Mesenteric fat pad (tissue), 1 donor: ENCODE measurements at places on chromosomes 7 and 10. TPM values are rescaled to one million over a fixed set of nuclear protein-coding genes. Genes with fewer than 3 reads are reported as not detected.

The SORBS1 gene
- 854 TPM for total RNA-seq

The HSPB1 gene
- 813 TPM for total RNA-seq

The ABCB1 gene
- total RNA-seq = 3.2 TPM

The SCIN gene
- total RNA-seq = 3.9 TPM

DNA sequence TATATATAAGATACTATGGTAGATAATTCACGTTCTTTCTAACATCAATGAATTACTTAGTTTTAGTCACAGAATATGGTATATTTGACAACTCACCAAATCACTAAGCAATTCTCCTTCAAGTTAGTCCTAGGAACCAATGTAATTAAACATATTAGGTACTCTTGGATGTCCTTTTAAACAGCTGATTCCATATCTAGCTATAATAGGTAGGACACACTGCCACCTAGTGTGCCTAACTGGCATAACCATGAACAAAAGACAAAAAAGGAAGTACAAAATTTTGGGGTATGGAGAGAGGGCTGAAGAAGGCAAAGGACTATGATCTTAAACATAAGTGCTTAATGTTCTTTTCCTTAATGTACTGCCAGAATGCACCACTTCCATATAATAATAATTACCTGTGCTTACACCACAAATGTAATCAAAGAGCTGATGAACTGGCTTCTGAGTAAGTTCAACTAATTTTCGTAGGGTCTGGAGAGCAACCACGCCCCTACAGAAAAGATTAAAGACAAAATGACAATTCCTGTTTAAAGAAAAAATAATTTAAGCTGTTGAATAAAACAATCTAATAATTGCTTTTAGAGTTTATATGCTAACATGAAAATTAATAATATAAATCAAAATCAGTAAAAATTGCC, 28.7 kb downstream of the PNPLA8 start:
- no peak for DNase-seq

GRCh38 chr10:64537928-64538327, 1016.7 kb downstream of the REEP3 start:
- no peak for DNase-seq

DNA sequence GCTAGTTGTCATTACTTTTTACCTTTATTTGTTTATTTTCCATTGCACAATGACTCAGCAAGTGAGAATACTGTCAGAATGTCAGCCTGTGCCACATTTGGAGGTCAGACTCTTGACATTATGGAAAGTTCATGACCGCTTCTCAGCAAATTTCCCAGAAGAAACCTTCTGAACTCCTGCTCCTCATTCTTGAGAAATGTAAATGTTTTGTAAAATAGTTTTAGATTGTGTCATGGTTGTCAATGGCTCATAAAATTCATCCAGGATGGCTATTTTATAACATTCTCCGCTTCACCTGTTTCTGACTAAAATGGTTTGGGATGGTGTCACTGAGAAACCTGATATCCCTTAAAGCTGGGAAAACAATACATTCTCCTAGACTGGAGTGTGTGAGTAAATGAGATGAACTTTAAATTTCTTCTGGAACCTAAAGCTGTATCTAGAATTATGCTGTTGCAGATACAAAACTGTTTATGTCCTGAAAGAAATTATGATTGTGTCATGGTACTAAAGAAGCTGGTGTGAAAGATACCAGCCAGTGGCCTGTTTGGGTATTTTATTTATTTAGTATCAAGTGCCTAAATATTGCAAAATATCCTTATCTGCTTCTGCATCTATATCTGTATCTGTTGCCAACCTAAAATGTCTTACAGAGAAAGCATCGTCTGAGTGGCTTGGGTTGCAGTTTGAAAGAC, 671.7 kb downstream of the GATA3 start:
- no peak for DNase-seq

GRCh38 chr10:42477170-42477569, 161.2 kb downstream of the ZNF33B start:
- DNase-seq = no peak

- no peak for DNase-seq
Measured at GRCh38 chr7:103343332-103343731, 1.2 kb downstream of the DNAJC2 start.

DNA sequence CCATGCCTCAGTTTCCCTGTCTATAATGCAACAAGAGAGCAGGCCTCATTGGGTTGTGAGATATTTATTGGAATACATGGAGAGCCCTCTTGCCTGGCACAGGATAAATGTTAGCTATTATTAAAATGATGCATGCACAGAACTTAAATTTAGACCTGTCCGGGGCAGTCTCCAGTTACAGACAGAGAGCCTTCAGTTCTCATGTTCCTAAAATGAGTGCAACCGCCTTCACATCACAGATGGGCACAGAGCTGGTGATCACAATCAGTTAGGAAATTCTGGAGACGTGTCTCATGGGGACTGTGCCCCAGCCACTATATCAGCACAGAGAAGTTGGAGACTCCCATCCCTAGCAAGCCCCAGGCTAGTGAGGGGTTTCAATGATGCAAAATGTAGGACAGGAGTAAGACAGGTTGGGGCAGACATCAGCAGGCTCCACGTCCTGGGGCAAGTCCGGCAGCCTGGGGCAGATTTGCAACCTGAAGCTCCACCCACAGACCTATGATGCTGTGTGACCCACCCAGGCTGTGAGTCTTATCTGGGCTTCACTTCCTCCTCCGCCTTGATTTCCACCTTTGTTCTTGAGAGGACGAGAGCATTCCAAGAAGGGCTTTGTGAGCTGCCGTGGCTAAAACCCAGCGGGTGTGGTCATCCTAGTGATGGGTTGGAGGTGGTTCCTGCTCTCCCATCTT, 49.4 kb downstream of the CXCL12 start:
- no peak for DNase-seq

GRCh38 chr10:66627156-66627555, 298.7 kb upstream of the LRRTM3 start:
- no peak for DNase-seq

DNA sequence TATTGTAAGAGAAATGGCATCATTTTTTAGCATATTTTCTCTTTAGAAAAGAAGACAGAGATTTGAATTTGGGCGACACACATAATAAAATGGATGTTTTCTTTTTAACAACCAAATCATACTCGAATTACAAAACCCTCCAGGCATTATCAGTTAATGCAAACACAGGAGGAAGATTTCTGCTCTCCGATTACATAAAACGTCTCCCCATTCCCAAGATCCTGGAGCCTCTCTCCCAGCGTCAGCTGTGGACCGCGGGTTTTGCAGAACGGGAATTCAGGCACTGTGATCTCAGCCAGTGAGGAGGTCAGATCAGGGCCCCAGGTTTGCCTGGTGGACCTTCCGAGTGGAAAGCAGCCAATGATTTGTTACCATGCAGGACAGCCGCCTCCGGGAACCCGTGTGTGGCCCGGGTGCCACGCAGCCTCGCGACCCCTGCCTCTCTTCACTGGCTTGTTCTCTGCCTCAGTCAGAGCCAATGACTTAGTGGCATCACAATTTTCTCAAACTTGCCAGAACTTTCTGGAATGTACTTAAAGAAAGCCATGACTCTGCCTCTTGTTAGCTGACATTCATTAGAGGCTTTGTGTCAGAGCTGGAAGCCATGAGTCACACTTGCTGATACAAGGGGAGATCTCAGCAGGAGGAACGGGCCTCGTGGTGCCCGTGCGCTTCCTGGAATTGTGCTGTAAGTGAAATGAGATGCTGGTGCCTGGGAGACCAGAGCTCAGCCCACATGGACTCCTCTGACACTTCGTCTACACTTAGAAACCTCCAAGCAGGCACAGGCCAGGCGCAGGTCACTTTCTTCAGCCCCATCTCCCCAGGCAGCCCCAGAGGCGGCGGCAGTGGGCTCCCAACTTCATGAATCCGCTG, 246.1 kb downstream of the KLF6 start:
- DNase-seq = no peak

DNA sequence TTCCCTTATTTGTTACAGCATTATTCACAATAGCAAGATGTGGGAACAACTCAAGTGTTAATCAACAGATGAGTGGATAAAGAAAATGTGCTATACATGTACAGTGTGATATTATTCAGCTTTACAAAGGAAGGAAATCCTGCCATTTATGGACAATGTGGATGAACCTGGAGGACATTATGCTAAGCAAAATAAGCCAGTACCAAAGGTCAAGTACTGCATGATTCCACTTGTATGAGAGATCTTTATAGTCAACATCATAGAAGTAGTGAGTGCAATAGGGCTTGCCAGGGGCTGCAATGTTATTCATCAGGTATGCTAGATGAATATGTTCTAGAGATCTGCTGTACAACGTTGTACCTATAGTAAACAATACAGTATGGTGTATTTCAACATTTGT, 138.5 kb upstream of the AGR3 start:
- DNase-seq = no peak

DNA sequence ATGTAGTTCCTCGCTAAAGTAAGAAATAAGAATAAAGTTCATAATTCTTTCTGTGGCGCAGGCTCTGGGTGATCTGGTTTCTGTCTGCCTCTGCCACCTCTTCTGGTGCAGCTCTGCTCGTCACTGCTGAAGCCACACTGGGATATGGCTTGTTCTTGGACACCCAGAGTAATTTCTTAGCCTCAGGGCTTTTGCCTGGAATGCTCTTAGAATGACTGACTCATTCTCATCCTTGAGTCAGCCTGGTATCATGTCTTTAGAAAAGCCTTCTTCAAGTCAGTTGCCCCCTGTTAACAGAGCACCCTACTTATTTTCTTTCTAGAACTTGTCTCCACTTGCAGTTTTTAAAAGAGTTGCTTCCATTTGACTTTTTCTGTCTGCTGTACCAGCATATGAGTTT, 2.0 kb downstream of the ZSCAN25 start:
- no peak for DNase-seq

- DNase-seq = peak; percentile 41
Measured at GRCh38 chr7:155604504-155604997, 39.9 kb upstream of the RBM33 start.

DNA sequence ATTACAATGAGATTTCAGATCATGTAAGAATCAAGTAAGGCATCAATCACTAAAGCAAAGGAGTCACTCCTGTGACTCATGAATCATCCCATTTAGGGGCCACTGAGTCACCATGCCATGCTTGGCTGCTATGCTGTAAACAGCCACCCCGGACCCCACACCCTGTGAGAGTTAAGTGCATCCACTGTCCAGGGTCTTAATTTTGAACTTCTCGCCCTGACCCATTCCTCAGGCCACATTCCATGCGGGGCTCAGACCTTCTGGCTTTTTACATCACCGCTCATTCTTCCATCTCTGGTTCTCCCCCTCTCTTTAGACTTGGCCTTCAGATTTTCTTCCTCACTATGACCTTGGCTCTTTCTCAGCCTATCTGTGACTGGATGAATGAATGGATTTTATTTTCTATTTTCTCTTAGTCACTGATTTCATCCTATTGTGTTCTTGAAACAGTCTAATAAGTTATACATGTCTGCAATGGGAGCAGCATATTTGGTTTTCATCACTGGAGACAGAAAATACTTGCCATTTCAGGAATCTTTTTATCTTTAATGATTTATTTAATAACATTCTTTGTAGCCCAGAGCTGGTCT, 239.6 kb downstream of the SKIDA1 start:
- DNase-seq = no peak

GRCh38 chr7:22859641-22860290, 37.1 kb upstream of the TOMM7 start:
- no peak for DNase-seq

DNA sequence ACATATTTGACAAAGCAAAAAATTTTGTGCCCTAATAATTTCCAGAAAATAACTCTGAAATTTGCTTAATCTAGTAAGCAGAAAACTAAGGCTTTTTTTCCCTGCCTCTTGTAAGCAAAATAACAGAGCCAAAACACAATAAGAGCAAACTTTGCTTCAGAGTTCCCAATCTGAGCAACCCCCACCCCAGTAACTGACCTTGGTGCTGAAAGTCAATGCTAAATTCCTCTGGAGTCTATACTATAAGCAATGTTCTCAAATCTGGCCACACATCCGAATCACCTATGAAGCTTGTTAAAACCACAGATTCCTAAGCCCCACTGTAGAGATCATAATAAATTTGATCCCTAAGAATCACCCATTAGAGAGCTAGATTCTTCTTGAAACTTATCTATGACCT, 150.5 kb downstream of the ELAPOR2 start:
- DNase-seq = no peak

GRCh38 chr10:4343091-4343490, 482.9 kb upstream of the AKR1E2 start:
- no peak for DNase-seq
